Lung (tissue), 17 donors: ENCODE measurements at places on chromosomes 1 and 21. TPM values are rescaled to one million over a fixed set of nuclear protein-coding genes. Genes with fewer than 3 reads are reported as not detected.

WNT2B gene
- 5.5 TPM for total RNA-seq

CD160 gene
- total RNA-seq: 0.63 TPM

C1orf87 gene
- 13.8 TPM for total RNA-seq

LCE6A gene
- not detected for total RNA-seq

SPRR2F gene
- not detected for total RNA-seq

CYP2J2 gene
- 2.4 TPM for total RNA-seq

GGPS1 gene
- 25.5 TPM for total RNA-seq

FMO3 gene
- total RNA-seq: 9.0 TPM

VCAM1 gene
- 68.9 TPM for total RNA-seq

RBM11 gene
- total RNA-seq: 2.8 TPM

LYPD8 gene
- not detected for total RNA-seq

ACBD3 gene
- total RNA-seq: 51.9 TPM

CBS gene
- total RNA-seq: 3.6 TPM

DMBX1 gene
- total RNA-seq: not detected

OR10K1 gene
- not detected for total RNA-seq

KLHDC7A gene
- 1.3 TPM for total RNA-seq

HES3 gene
- not detected for total RNA-seq

THEM5 gene
- not detected for total RNA-seq

PRKAA2 gene
- 2.1 TPM for total RNA-seq
